ENCODE measurements at places on chromosomes 3 and 15.

- no peak for DNase-seq
Measured at GRCh38 chr15:29890336-29891095, 68.2 kb upstream of the TJP1 start.

- no peak for DNase-seq
Measured at GRCh38 chr15:88804257-88804656, 1.0 kb downstream of the ACAN start.

DNA sequence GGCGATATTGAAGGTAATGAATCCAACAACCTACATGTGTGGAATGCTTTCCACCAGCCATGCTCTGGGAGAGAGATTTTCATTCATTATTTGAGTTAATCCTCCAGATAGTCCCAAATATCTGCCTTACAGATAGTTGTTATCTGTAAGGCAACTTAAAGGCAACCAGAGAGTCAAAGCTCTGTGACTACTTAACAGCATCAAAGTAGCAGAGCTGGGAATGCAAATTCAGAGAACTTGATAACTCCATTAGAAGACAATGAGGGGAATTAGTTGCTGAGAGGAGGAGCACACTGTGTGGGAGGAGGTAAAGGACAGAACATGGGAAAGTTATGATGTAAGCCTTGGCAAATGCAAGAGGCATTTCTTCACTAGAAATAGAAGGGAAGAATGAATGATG is 10.5 kb upstream of the CRBN start:
- no peak for DNase-seq

- no peak for DNase-seq
Measured at GRCh38 chr3:187521546-187521945, 148.6 kb downstream of the SST start.

- DNase-seq = no peak
Measured at GRCh38 chr15:97874139-97874538, 86.4 kb upstream of the ARRDC4 start.

GRCh38 chr3:115814778-115815380 is 191.6 kb downstream of the GAP43 start:
- peak; percentile 75 for DNase-seq

GRCh38 chr3:15845475-15845874 is 47.7 kb upstream of the ANKRD28 start:
- DNase-seq = no peak
